ENCODE measurements at places on chromosomes 4 and X. TPM values are rescaled to one million over a fixed set of nuclear protein-coding genes. Genes with fewer than 3 reads are reported as not detected.

GRCh38 chrX:56343664-56344063, 111.5 kb downstream of the KLF8 start:
- DNase-seq: no peak

DNA sequence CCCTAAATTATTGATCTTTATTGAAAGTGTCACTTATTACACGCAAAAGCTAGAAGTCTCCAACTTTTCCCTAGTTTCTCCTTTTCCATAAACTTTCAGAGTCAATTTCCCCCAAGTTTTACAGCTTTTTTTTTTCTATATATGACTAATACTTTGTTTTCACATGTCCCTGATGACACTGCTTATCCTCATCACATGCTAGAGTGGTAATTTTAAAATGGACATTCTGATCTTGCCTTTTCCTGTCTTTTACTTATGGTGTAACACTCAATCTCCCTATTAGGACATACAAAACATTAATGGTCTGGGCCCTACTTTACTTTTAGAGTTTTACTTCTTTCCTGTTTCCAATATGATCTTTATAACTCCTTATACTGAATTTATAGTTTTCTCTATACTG, 112.6 kb downstream of the ANK2 start:
- DNase-seq: no peak

DNA sequence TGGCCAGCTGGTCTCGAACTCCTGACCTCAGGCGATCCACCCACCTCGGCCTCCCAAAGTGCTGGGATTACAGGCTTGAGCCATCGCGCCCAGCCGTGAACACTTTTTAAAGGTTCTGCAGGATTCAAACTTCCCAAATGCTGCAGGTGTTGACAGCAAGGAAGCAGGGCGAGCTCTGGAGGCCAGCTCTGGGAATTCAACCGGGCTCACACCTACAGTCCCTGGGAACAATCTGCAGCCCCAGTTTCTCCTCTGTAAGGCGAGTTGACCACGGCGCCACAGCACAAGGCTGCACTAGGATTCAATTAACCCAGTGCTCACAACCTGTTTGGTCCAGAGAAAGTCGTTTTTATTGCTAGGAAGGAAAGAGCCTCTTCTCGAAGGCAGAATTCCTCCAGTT, 1.6 kb downstream of the MTNR1A start:
- no peak for DNase-seq

GRCh38 chr4:107650251-107650650, 69.8 kb downstream of the PAPSS1 start:
- DNase-seq: no peak

GRCh38 chrX:50874876-50875275, 35.7 kb upstream of the BMP15 start:
- no peak for DNase-seq

DNA sequence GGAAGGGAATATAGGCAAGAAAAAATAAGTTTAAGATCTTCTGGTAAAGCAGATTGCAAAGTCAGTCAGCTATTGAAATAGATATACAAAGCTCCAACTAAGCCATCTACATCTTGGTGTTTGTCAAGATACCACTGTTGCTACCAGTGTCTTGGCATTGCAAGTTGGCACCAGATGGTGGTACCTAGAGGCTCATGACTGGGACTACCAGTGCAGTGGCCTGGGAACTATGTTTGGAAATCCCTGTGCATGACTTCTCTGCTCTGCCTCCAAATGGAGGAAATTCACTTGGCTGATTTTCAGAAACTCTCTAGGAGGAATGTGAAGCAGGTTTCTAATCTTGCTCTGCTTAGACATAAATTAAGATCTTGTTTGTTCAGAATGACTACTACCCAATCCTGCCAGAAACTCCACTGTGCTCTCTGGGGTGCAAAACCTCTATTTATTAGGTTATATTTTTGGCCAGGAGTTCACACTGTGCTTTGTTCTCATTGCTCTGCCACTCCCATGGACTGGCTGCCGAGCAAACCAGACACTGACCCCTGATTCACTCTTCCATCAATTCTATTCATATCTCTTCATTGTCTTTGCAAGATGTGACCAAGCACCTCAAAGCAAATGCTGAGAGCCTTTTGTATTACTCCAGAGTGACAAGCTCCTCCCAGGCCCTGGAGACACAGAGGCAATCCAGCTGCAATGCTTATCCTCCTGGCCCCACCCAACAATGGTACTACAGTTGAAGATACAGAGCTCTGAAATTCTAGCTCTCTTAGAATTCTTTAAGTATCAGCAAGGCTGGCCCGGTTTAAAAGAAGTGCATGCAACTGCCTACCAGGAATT, 272.3 kb upstream of the FGF16 start:
- DNase-seq: no peak

STIM2 gene
- total RNA-seq: 22.5 TPM

DNA sequence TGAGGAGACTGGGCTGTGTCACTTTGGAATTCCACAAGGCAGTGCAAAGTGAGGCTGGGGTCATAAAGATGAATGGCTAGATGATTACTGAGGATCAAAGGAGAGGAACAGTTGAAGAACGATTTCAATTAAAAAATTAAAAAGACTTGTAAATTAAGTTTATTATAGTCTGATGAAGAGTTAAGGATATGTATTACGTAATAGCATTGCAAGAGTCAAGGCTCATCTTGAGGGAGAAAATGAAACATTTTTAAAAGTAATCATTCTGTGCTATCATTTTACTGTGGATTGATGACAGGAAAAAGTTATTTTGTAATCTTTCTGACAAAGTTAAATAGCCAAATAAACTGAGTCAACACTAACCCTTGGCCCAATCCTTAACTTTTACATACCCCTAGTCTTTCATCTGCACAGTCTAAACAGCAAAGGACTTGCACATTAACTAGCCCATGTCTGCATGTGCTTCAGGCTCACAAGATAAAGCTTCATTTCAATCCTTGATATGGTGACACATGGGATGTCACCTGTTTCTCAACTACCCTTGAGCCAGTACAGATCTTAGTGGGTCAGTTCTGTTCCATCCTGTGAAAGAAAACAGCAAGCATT, 465.5 kb upstream of the CTSO start:
- DNase-seq: no peak

CCKAR gene
- not detected for total RNA-seq

GRCh38 chr4:79848329-79848728, 224.7 kb downstream of the ANTXR2 start:
- DNase-seq: no peak

DNA sequence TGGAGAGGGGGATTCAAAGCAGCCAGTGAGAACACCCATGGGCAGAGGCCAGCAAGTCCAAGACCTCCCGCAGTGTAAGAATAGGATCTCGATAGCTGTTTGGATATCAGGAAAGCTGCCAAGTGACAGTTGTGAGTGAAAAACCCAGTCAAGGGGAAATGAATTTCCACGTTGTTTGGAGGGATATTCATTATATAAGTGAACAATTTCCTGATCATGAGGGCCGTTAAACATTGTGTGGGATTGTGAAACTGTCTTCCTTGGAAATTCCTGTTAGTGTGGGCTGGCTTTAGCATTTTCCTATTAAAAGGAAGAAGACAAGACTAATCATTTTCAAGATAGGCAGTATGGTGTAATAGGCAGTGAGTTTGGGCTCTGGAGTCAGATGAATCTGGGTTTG, 15.0 kb downstream of the CLDN2 start:
- DNase-seq: no peak

Data from mesenteric fat pad (tissue), 1 donor.